ENCODE measurements at places on chromosomes 7 and 10.

GRCh38 chr7:53237344-53237913, 202.0 kb downstream of the POM121L12 start:
- DNase-seq, result no peak

GRCh38 chr7:64768824-64769223, 25.4 kb upstream of the ZNF138 start:
- DNase-seq, result no peak

GRCh38 chr7:43112459-43112940, at the start of gene HECW1:
TSS of gene HECW1 (plus strand) at chr7:43112647. CDS start at chr7:43243906, 131,259 bp downstream.
- DNase-seq, result no peak

GRCh38 chr7:137329411-137329810, 14.1 kb downstream of the PTN start:
- DNase-seq, result no peak

DNA sequence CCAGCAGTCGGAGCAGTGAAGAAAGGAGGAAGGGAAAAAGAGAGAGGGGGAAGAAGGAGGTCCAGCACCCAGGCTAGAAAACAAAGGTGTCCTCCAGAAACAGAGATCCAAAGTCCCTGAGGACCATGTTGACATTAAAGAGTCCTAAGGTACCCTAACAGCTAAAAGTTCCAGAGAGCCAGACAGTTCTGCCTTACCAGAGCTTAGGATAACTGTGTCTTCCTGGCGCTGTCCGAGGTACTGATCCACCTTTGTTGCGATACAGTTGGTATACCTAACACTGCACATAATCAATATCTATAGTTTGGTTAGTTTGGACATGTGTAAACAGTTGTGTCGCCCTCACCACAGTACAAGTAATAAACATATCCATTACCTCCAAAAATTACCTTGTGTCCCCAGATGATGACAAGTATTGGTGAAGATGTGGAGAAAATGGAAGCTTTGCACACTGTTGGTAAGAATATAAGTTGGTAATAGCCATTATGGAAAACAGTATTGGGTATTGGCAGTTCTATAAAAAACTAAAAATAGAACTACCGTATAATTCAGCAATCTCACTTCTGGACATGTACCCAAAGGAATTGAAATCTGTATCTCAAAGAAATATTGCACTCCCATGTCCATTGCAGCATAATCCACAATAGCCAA, 59.8 kb downstream of the GRID1 start:
- peak; percentile 19 for DNase-seq

GRCh38 chr7:50069613-50070012, 23.4 kb downstream of the ZPBP start:
- DNase-seq, result no peak

GRCh38 chr10:93452143-93452542, 30.0 kb downstream of the MYOF start:
- no peak for DNase-seq

DNA sequence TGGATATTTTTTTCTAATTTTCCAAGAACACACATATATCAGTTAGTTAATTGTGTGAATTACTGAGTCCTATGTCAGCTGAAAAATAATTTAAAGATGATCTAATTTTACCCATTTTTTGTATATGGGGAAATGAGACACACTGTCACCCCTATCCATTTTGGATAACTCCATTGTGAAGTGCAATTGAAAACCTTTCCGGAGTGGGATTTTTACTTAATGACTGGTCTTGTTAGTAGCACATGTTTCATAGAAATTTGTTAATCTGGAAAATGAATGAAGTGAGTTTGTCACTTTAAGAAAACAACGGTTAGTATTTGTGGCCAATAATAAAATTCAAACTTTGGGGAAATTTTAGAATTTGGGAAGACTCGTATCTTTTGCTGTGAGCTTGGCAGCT, 2.0 kb downstream of the GARS1 start:
- no peak for DNase-seq

DNA sequence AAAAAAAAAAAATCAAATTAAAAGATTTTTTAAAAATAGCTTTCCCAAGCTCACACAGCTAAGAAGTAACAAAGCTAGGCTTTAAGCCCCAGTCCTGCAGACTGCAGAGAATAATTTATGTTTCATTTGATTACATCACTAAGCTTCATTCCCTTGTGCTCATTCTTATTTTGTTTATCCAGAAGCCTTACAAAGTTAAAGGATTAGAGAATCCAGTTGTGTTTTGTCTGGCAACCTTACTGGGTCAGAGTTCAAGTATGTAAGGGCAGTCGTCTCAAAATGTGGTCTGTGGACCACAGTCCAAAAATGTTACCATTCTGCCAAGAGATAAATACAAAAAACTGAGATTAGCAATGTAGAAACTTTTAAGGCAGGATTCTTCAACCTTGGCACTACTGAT, 32.1 kb upstream of the EZH2 start:
- no peak for DNase-seq

- DNase-seq, result no peak
Measured at GRCh38 chr10:119478811-119479341, 63.6 kb downstream of the RGS10 start.

DNA sequence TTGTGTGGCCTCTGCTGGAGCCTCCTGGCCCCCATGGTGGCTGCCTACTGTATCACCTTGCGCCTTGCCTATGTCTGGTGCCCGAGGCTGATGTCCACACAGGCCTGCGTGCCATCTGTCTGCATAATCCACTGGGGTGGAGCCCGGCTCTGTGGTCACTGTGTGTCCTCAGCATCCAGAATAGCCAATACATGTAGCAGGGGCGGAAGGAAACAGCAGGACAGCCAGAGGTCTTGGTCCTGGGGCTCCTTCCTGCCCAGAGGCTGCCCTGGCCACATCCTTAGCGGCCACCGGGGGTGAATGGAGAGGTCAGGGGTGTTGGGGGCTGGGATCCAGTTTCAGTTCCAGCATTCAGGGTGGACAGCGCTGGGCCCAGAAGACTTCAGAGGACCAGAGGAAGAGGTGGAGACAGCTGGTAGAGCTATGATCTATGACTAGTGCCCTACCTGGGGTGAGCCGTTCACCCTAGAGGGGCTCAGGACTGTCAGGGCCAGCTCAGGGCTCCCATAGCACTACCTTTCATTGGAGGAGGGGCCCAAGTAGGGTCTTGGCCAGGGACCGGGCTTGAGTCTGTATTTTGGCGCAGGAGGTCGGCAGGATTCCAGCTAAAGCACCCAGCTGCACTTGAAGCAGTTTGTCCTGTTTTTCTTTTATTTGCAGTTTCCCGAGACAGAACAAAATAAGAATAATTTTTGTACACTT, 15.9 kb downstream of the YKT6 start:
- no peak for DNase-seq

GRCh38 chr7:130069179-130069977, 956 bp upstream of the KLHDC10 start:
- no peak for DNase-seq

- no peak for DNase-seq
Measured at GRCh38 chr7:30751696-30752273, at the start of gene INMT. TSS of gene INMT (plus strand) at chr7:30752135. CDS start at chr7:30752151, 16 bp downstream.

DNA sequence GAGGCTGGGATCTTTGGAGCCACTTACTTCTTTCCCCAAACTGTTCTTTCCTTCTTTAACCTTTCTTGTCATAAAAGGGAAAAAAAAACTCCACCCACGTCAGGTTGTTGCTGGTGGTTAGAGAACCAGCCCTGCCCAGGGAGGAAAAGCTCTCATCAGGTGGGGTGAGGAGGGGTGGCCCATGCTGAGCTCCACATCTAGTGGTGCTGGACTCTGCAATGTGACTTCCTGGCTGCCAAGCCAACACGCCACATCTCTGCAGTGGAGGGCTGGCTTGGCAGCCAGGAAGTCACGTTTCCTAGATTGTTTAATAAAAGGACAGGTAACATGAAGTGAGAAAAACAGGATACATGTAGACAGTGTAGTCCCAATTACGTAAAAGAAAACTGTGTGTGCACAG, 37.4 kb downstream of the WIPF3 start:
- no peak for DNase-seq

DNA sequence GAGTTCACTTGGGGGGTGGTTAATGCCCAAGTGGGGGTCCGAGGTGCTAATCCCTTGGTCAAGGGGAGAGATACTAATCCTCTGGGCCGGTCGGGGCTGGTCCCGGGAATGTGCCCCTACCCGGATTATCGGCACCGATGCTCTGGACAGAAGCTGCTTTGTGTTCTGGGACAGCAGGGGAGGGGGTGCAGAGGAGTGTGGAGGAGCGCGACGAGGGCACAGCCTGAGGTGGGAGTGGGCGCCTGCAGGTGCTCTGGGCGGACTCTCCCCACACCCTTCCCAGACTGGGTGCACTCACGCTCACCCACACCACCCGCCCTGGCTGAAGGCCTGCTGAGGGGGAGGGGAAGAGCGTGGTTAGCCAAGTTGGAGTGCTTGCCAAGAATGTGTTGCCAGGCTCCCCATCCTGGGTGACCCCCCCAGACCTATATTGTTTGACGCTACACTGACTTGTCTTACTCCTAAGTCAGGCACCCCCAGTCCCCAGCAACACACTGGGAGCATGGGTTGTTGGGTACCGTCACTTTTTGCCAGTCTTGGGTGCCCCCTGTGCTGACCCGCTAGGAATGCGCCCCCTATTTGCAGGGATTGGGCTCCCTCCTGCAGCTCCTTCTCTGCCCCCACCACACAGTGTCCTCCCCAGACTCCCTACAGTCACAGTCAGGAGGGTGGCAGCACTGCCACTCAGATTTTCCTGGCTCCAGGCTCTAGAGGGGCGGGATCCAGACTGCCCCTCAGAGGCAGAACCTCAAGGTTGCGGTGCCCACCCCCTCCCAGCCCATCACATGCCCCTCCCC, 1.2 kb downstream of the SLC4A2 start:
- no peak for DNase-seq

DNA sequence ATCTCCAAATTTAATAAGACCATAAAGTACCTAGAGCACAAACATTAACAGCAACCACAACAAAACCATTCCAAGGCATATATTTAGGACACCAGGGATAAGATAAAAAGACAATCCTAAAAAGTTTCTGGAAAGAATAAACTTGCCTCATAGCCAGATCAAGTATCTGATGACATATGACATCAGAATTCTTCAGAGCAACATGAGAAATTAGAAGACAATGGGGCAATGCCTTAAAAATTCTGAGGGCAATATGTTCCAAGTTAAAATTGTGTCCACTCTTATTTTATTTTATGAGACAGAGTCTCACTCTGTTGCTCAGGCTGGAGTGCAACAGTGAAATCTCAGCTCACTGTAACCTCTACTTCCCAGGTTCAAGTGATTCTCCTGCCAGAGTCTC, 2.8 kb downstream of the EFCAB10 start:
- DNase-seq, result no peak

- DNase-seq, result peak; percentile 59
Measured at GRCh38 chr7:106679153-106679931, 18.4 kb upstream of the CCDC71L start.

DNA sequence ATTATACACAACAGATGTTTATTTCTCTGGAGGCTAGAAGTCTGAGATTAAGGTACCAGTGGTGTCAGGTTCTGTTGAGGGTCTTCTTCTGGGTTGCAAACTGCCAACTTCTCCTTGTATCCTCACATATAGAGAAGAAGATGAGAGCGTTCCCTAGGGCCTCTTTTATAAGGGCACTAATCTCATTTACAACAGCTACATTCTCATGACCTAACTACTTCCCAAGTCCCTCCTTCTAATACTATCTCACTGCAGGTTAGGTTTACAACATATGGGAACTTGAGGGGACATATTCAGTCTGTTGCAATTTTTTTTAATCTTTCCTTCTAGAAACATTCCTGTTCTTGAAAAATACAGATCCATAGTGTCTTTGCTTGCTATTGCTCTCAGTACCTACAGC, 18.3 kb upstream of the FAM3C start:
- no peak for DNase-seq

DNA sequence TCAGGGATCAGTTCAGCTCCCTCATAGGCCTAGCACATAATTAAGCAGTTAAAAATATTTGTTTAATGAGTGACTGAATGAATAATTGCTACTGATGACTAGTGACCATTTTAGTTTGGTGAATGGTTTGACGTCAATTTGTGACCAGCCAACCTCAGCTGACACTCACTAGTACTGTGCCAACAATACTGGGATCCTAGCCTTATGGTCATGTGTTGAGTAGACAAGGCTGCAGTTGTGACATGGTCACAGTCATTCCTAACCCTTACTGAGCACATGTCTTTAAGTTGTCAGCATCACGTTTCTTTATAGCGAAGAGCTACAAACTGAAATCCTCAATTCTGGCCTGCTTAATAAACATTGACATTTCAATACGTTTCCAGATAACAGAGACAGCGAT, 86.9 kb upstream of the SLC26A5 start:
- DNase-seq, result no peak

DNA sequence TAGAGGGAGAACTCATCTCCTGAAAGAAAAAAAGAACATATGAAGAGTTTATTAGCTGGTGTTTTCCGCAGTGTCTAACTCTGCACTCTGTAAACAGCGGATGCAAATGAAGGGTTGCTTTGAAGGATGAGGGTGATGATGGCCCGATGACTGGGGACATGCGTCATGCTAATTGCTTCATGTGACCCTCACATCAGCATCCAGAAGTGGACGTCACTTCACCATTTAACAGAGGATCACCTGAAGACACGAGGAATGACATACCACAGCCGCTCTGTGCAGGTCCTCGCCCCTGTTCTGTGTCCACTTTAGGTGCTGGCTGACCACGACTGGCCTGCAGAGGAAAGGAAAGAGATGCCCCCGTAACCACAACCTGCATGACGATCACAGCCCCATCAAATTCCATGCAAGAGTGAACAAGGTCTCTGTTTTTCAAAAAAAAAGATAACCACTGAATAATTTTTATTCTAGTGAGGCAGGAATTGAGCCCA, 82.9 kb downstream of the KLF6 start:
- DNase-seq, result no peak

Measured in HTR-8/SVneo (cell line).